ENCODE measurements at places on chromosomes 4 and X.

- no peak for DNase-seq
Observed at GRCh38 chr4:57668621-57669020, 558.4 kb upstream of the IGFBP7 start.

DNA sequence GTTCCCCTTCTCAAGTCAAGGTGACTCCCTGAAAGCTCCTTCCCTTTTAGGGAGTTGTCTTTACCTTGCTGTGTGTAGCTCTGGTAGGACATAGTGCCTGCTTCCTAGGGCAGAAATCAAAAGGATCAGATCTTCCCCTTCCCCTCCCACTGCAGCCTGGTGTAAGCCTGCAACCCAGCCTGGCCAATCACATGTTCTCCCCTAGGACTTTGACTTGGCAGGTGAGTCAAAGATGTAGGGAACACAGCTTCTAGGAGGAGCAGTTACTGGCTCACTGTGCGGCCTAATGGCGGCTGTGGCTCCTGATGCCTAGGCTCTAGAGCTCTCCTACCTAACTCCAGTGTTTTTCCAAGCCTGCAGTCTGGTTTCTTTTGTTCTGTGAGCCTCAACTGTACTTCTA, 103.9 kb downstream of the AASDH start:
- no peak for DNase-seq

- DNase-seq: no peak
Observed at GRCh38 chr4:182212211-182212761, 30.9 kb upstream of the TENM3 start.

DNA sequence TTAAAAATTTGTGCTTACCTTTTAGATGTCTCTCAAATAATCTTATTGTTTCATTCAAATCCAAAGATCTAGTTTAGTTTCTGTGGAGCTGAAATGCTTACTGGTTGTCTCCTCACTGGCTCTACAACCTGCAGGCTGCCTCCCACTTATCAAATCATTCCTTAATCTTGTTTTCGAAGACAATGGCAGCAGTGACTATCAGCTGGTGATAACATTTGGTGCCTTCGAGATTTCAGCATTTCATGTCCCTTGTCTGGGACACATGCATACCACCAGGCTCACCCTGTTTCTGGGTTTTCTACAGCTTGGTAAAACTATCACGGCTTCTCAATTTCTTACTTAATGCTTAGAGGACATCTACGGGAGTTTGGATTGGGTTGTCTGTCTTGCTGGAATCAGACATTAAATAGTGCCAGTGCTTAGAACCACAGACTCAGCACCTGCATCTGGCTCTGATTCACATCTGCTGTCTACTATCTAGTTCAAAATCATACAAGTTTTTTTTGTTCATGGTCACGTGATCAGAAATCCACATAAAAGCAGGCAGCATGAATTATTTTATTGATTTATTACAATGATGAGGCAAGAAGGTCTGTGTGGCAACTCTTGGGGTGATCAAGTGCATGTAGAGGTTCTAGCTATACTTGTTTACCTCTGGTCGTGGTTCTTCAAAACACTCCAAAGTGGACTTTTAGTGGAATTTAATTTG, 32.0 kb upstream of the SMARCAD1 start:
- no peak for DNase-seq

- no peak for DNase-seq
Observed at GRCh38 chr4:136862653-136863052, 669.6 kb downstream of the PCDH18 start.

DNA sequence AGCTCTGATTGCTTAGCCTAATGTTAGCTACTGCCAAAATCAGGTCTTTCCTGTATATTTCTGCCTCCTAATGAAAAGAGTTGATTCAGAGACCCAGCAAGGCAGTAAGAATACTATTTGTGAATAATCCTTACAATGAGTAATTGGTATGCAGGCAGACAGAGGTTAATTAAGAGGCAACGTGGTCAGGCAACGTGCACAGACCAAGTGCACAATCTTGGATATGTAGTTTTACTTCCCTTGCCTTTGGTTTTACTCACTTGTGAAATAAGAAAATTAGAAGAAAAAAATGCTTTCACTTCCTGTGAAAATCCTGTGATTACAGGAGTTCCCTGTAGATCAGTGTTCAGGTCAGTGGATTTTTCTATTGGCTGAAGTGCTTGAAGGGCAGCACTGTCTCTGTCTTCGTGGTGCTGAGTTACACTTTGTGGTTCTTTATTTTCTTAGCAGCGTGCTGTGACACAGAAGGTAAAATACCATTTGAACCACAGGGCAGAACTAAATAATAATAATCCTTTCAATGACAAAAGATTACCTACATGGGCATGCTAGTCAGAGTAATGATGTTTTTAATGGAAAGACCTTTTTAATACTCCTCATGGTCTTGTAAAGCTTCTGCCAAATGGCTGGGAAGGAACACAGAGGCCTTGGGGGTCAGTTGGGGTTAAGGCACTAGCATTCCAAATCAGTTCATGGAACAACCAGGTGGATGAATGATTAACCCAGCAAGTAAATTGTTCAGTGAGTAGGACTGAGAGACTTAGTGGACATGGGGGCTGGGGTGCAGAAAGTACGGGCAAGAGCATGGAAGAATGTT, 430.9 kb downstream of the MAPK10 start:
- no peak for DNase-seq
